ENCODE measurements at places on chromosomes 5 and 9.

DNA sequence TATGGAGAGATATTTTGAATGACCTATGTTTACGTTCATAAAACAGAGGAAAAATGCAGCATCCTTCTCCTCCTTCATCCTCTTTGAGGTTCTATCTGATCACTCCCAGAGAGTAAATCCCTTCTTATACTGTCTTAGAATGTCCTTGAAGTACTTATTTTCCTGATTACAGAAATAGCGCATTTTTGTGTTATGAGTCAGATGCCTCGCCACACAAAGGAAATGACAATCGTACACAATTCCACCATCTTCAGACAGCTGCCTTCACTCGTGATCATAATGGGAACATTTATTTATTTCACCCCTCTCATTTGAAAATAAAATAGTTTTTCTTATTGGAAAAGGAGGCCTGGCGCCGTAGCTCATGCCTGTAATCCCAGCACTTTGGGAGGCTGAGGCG is 2.4 kb upstream of the GLT6D1 start:
- no peak for DNase-seq

GRCh38 chr5:88878976-88879375 is 4.0 kb downstream of the MEF2C start:
- no peak for DNase-seq

DNA sequence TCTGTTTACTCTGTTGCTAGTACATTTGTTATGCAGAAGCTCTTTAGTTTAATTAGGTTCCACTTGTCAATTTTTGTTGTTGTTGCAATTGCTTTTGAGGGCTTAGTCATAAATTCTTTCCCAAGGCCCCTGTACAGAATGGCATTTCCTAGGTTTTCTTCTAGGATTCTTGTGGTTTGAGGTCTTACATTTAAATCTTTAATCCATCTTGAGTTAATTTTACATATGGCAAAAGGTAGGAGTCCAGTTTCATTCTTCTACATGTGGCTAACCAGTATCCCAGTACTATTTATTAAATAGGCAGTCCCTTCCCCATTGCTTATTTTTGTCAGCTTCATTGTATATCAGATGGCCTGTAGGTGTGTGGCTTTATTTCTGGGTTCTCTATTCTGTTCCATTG is 792.4 kb downstream of the PTPRD start:
- no peak for DNase-seq

DNA sequence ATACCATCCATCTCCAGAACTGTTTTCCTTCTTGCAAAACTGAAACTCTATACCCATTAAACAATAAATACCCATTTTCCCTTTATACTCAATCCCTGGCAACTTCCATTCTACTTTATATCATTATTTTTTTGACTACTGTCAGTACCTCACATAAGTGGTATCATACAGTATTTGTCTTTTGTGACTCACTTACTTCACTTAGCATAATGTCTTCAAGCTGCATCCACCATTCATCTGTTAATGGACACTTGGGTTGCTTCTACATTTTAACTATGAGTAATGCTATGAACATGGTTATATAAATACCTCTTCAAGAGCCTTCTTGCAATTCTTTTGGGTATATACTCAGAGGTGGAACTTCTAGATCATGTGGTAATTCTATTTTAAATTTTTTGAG is 11.6 kb upstream of the TYRP1 start:
- no peak for DNase-seq

DNA sequence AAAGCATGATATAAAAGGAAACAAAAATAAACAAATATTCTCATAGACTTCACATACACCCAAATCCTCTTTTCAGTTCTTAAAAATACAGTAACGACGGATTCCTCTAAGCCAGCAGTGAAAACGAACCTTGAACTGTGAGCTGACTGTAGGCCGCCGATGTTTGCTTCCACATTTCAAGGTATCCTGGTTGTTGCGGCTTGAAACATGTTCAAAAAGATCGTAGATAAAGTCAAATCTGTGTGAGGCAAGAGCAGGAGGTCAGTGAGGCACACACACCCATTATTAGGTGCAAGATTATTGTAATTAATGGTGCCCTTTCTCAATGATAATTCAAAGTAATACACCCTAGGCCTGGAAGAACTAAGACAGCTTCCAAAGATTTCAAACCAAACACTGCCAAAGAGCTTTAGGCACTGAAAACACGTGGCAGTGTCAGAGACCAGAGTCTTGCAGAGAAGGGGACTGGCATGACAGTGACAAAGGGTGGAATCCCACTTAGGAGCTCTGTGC is 141.2 kb upstream of the RETREG1 start:
- DNase-seq = no peak

DNA sequence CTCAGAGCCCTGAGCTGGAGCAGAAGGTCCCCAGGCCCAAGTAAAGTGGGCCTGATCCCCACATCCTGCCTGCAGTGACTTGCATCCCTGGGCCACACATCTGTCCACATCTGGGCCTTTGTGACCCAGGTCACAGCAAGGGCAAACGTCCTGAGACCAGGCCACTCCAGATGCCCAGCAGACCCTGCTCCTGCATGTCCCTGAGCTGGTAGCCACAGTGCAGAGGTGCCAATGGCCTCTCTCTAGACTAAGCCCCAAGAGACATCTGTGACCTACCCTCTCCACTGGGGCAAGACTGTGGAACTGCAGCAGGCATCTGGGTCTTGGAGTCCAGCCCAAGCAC is 2.5 kb downstream of the FLT4 start:
- no peak for DNase-seq

GRCh38 chr5:137624786-137625349 is 111.0 kb downstream of the KLHL3 start:
- no peak for DNase-seq

DNA sequence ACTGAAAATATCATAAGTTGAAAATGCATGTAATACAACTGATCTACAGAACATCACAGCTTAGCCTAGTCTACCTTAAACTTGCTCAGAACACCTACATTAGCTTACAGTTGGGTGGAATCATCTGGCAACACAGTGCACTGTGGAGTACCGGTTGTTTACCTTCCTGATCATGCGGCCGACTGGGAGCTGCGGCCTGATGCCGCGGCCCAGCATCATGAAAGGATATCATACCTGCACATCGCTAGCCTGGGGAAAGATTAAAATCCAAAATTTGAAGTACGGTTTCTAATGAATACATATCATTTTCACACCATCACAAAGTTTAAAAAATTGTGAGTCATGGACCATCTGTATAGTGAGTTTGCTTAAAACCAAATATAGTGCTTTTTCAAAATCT is 1.8 kb downstream of the HACD4 start:
- no peak for DNase-seq

DNA sequence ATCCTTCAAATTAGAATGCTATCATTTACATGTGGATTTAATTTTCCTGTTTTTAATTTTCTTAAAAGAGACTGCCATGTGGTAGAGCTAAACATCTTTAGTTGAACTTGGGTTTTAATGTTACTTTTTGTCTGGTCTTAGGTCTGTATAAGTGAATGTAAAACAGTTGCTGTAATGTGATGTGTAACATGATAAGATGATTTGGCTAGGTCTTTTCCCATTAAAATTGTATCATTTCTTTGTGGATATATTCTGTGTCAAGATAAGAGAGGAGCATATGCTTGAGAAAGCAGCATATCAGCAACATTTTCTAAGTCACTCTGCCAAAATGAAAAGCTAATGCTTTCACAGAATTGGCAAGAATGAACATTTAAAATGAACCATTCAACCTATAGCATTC is 18.5 kb downstream of the TMEM167A start:
- DNase-seq = no peak

GRCh38 chr5:158320178-158320674 is 461.3 kb upstream of the CLINT1 start:
- DNase-seq = no peak

- DNase-seq = no peak
Observed at GRCh38 chr5:65553941-65554340, 9.0 kb downstream of the CENPK start.

DNA sequence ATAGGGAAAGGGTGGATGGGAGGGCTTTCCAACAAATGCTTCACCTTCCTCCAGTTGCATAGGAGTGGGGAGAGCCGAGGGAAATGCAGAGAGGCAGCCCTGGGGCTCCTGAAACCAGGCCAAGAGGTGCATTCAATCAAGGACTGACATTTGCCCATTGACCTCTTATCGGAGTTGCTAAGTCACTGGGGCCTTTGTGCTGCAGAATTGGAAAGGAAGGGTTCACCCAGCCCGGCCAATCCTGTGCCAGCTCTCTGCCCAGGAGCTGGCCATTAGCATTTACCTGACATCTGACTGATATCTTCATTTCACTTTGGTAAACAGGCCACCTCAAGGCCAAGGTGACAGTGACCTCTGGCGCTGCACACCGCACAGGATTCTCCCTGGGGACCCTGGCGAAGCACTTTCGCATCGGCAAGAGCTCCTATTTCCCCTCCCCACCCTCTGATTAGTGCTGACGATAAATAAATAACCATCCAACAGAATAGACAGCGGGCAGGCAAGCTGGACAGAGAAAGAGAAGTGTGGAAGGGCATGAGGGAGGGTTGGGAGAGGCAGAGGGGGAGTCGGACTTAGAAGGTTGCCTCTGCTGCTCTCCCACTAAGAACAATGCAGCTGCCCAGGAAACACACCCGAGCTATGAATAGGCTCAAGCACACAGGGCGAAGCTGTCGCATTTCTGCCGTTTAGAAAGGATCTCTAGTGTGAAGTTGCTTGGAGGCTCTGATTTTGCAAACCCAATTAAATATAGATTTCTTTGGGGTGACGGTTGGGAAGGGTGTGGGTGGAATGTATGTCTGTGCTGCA is 57.0 kb upstream of the BOD1 start:
- DNase-seq = no peak

DNA sequence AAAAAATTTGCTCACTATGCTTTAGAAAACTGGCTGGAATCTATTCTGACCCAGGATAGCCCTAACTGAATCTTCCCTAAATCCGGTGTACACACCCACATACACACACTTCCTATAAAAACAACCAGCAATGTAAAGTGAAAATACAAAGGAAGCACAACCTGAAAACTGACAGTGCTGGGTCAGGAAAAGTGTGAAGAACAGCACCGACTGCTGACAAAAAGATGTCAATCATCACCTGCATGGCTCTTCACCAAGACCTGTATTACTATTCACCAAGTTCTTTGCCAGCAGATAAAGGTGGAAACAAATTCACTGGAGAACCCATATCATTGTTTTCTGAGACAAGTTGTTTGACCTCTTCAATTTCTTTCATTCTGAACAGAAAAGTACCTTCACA is 293.8 kb upstream of the GRAMD2B start:
- DNase-seq = no peak

GRCh38 chr5:151077419-151077818 is 3.4 kb downstream of the TNIP1 start:
- DNase-seq = no peak

GRCh38 chr9:34490360-34490759 is 31.8 kb downstream of the DNAI1 start:
- no peak for DNase-seq

- DNase-seq = no peak
Observed at GRCh38 chr5:174612686-174613085, 111.7 kb upstream of the MSX2 start.

GRCh38 chr5:71740015-71740753 is 21.1 kb downstream of the CARTPT start:
- no peak for DNase-seq

DNA sequence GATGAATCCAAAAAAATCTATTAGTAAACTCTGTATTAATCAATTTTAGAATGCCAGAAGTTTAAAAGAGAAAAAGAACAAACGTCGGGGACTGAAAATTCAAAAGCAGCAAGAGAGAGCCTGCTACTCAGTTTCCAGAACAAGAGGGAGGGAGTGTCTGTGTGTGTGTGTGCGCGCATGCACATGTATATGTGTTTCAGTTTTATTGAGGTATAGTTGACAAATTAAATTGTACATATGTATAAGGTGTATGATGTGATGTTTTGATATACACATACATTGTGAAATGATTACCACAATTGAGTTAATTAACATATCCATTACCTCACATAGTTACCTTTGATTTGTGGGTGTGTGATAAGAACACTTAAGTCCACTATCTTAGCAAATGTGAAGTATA is 27.6 kb upstream of the GRAMD2B start:
- DNase-seq = no peak

DNA sequence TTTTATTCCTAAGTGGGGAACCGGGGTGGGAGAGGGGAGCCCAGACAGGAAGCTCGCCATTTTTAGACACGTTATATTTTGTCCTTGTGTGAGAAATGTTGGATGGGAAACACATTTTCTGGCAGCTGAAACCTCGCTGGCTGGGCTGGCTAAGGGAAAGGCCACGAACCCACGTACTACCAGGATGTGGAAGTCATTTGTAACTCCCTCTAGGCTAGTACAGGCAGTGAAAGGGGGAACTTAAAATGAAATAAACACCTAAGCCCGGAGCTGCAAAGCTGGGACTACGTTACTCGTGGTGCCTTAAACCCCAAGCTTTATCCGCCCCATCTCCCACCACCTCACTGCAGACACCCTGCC is 42.5 kb downstream of the TMEM174 start:
- DNase-seq = no peak

DNA sequence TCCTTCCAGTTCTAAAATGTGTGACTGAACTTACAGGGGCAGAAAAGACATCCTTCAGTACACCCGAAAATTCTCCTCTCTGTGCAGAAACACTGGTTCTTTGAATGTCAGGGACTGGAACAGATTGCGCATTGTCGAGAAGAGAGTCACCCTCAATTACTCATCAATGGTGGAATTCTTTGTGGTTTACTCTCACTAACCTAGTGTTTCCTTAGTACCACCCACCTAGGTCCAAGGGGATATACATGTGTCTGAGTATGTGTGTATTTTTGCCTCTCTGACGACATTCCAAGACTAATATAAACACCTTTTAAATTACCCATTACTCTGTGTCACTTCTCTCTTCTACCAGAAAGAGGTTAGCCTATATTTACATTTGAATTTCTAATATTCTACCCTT is 660.8 kb downstream of the TLE1 start:
- no peak for DNase-seq

DNA sequence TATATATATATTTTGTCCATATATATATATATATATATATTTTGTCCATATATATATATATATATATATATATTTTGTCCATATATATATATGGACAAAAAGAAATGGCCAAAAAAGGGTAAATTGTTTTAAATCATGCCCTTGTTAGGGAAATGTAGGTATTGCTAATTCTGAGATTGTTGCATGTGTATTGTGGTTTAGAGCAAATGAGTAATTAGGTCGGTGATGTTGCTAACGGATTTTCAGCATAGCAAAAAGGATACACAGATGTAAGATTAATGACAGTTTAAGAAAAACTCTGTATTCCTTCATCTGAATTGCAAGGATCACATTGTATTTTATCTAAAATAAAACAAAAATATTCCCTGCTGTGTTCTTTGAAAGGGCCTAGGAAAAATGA is 40.2 kb downstream of the OSTF1 start:
- no peak for DNase-seq

DNA sequence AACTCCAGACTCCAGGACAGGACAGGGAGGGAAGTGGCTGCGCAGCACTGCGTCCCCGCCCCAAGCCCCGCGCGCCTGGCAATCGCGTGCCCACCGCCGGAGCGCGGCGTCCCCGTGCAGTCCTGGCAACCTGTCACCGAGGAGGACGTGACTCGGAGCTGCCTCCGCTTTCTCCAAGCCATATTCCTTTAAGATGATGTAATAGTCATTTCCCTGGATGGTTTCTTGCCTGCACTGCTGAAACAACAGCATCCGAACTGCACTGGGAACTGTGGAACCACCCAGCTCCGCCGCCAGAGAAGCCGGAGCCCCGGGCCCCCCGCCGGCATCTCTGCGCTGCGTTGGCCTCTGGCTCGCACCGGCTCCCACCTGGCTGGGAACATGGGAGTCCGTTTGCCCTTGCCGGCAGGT is 34.5 kb downstream of the KCTD16 start:
- peak; percentile 10 for DNase-seq

- no peak for DNase-seq
Observed at GRCh38 chr9:129398961-129399633, 221.0 kb upstream of the IER5L start.

- no peak for DNase-seq
Observed at GRCh38 chr5:138717399-138717798, 35.8 kb upstream of the CTNNA1 start.
